ENCODE measurements at places on chromosomes 2 and 18. TPM values are rescaled to one million over a fixed set of nuclear protein-coding genes. Genes with fewer than 3 reads are reported as not detected.

DNA sequence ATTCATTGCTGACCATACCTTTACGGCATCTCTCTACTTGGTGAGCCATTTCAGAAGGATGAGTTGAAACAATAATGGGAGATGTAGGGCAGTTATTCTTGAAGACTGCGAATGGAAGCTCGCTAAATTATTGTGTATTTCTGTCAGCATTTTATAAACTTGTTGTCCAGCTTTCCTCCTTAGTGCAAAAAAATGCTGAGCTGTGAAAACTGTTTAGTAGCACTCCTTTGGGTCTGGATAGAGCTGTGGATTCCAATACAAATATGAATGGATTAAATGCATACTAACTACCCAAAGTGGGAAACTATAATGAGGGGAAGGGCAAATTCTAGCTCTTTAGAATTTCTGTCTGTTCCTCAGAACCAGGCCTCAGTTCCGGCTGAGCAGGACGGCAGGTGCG lies 461.6 kb downstream of the TXNL1 start:
- H3K4me1 ChIP-seq = no peaks in the 10 kb centered on the region
- no peak for DNase-seq
- H3K27me3 ChIP-seq = no peaks in the 10 kb centered on the region
- no peak overlapping the region for H3K27ac ChIP-seq
- H3K36me3 ChIP-seq = no peaks in the 10 kb centered on the region

GRCh38 chr2:227006189-227006897 lies 157.7 kb downstream of the COL4A4 start:
- no peak overlapping the region for H3K4me3 ChIP-seq
- no peaks in the 10 kb centered on the region for H3K4me1 ChIP-seq
- H3K36me3 ChIP-seq = no peaks in the 10 kb centered on the region
- no peak for DNase-seq
- H3K27ac ChIP-seq = no peak overlapping the region

DNA sequence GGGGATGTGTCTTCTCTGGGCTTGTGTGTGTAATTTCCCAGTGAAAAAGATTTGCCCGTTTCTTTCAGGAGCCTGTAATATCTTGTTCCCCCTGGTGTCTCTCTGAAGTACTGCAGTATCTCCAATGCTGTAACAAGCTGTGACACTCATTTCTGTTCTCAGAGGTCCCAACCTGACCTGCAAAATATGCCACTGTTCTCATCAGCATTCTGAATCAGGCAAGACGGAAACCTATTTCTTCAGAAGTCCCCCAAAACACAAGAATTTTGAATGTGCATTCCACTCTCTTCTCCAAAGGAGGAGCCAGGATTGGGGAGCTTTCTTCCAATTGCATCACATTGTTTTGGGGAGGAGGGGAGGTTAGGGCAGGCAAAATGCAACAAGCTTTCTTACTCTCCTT lies 77.0 kb upstream of the CNGA3 start:
- no peak for DNase-seq
- no peak overlapping the region for H3K27ac ChIP-seq
- H3K4me1 ChIP-seq = no peaks in the 10 kb centered on the region
- H3K36me3 ChIP-seq = no peaks in the 10 kb centered on the region
- H3K4me3 ChIP-seq = no peak overlapping the region

DNA sequence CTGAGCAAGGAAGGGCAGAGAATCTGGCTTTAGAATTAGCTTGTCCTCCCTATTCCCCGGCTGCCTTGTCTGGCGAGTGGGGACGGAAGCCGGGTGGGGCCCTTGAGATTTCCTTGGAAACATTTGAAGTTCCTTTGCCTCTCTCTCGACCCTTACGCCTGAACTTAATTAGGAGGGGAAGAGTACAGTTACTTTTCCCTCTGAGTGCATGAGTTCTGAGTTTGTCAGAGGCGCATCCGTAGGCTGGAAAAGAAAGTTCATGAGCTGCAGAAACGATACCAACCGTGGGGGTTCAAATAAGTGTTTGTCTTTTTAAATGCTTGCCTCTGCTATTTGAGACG lies 468 bp downstream of the PIKFYVE start:
- H3K4me3 ChIP-seq = peak overlapping the region; percentile 85
- H3K4me1 ChIP-seq = no peaks in the 10 kb centered on the region
- peak overlapping the region; percentile 92 for H3K27ac ChIP-seq
- no peaks in the 10 kb centered on the region for H3K27me3 ChIP-seq

The TM4SF20 gene
- 489 TPM for total RNA-seq

GRCh38 chr2:108367014-108367413 lies 10.7 kb upstream of the SULT1C4 start:
- no peaks in the 10 kb centered on the region for H3K27me3 ChIP-seq
- H3K4me1 ChIP-seq = no peaks in the 10 kb centered on the region
- H3K4me3 ChIP-seq = no peak overlapping the region
- DNase-seq = no peak
- H3K36me3 ChIP-seq = no peaks in the 10 kb centered on the region
- no peak overlapping the region for H3K27ac ChIP-seq

- no peak overlapping the region for H3K27ac ChIP-seq
- H3K4me1 ChIP-seq = no peaks in the 10 kb centered on the region
- H3K27me3 ChIP-seq = no peaks in the 10 kb centered on the region
- no peak for DNase-seq
Measured at GRCh38 chr18:77634494-77634893, 384.8 kb downstream of the GALR1 start.

The IMPA2 gene
- total RNA-seq = 50.7 TPM
